Hepatocyte (in vitro differentiated cells): ENCODE measurements at places on chromosomes 4 and X. TPM values are rescaled to one million over a fixed set of nuclear protein-coding genes. Genes with fewer than 3 reads are reported as not detected.

DNA sequence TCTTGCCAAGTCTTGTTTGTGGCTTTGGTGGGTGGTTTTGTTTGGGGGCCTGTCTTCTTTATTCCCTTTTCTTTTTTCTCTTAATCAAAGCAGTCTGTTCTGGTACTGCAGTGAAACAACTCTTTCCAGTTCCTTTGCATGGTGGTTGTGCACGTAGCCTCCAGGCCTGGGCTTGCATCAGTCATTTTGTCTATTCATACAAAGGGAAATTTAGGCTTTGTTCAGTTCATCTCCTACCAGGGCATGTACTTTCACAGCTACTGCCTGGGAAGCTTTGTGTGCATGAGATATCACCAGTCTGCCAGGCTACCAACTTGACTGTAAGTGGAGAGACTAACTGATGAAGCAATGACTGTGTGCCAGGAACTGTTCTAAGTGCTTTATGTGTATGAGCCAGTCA, 8.5 kb downstream of the TRIM2 start:
- H3K27me3 ChIP-seq = no peaks in the 10 kb centered on the region
- peaks cover 9% of the 10 kb centered on the region for H3K4me1 ChIP-seq
- no peak overlapping the region for H3K4me3 ChIP-seq
- H3K27ac ChIP-seq = peak overlapping the region; percentile 48

DNA sequence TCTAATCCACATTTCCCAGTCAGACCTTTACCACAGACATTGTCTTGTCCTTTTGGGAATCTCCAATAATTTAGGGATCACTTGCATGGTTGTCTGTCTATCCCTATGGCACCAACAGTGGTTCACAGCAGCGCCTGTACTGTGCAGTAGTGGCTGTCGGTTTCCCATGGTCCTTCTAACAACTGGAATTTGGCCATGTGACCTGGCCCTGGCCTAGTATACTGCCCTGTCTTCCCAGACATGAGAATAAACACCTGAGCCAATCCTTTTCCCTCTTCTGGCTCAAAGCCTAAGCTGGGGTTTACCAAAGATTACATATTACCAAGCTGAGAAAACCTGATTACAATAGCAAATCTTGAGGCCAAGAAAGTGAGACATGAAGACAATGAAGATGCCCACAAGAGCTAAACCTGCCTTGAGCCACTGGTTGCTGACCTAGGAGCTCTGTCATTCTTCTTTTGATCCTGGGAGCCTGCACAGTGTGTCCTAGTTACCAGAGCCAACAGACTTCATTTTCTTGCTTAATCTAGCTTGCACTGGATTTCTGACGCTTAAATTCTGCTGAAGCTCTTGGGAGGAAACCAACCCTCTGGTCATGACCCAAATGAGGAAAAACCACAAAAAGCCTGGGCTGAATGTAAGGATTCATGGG, 92.1 kb downstream of the SCD5 start:
- H3K27ac ChIP-seq = no peak overlapping the region
- no peaks in the 10 kb centered on the region for H3K36me3 ChIP-seq
- no peak for DNase-seq
- H3K27me3 ChIP-seq = no peaks in the 10 kb centered on the region
- H3K4me1 ChIP-seq = no peaks in the 10 kb centered on the region
- no peak overlapping the region for H3K4me3 ChIP-seq

DNA sequence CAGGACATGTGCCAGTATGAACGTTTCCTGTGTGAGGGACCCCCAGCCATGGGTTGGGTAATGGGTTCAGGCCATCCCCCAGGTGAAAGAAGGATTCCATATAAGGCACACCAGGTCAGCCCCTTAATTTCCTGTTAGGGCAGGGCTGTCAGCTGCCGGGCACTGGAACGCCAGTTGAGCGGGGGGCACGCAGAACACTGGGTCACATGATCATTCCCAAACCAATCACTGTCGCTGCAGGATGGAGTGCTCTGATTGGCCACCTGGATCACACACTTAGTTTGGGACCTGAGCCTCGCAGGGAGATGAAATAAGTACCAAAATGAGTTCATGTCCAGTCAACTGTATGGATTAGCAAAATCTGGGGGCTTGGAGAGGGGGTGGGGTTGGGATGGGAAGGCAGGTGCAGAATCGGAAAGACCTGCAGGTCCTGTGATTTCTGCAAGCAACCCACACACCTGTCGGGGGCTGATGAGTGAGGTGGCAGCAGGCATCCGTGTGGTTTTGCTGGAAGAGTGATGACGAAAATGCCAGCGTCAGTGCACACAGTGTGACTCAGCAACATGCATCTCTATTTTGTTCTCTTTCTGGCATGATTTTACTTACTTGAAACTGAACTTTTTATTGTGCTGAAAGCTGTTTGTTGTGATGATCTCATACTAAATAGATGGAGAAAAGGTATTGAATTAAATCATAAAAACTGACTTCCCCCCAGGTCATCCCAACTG, 32.2 kb downstream of the RNF212 start:
- no peak for DNase-seq
- H3K36me3 ChIP-seq = no peaks in the 10 kb centered on the region
- no peaks in the 10 kb centered on the region for H3K27me3 ChIP-seq
- no peaks in the 10 kb centered on the region for H3K4me1 ChIP-seq
- no peak overlapping the region for H3K4me3 ChIP-seq

DNA sequence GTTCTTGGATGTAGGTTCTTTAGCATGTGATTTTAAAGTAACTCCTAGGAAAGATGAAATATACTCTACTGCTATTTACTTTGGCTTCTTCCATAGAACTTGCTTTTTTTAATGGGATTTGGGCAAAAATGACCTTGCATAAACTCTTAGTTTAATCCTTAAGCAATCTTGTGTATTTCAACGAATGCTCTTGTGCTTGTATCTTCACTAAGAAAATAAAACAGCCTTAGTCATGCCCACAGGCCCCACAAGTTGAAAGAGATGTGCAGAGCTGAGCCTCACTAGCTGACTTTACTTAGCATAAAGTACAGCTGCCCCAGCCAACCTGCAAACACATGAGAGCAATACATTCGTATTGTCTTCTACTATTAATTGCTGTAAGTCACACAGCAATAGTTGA, 1609.2 kb downstream of the STIM2 start:
- H3K4me3 ChIP-seq = no peak overlapping the region
- no peak overlapping the region for H3K27ac ChIP-seq
- no peaks in the 10 kb centered on the region for H3K27me3 ChIP-seq
- no peaks in the 10 kb centered on the region for H3K4me1 ChIP-seq
- no peaks in the 10 kb centered on the region for H3K36me3 ChIP-seq
- no peak for DNase-seq

DNA sequence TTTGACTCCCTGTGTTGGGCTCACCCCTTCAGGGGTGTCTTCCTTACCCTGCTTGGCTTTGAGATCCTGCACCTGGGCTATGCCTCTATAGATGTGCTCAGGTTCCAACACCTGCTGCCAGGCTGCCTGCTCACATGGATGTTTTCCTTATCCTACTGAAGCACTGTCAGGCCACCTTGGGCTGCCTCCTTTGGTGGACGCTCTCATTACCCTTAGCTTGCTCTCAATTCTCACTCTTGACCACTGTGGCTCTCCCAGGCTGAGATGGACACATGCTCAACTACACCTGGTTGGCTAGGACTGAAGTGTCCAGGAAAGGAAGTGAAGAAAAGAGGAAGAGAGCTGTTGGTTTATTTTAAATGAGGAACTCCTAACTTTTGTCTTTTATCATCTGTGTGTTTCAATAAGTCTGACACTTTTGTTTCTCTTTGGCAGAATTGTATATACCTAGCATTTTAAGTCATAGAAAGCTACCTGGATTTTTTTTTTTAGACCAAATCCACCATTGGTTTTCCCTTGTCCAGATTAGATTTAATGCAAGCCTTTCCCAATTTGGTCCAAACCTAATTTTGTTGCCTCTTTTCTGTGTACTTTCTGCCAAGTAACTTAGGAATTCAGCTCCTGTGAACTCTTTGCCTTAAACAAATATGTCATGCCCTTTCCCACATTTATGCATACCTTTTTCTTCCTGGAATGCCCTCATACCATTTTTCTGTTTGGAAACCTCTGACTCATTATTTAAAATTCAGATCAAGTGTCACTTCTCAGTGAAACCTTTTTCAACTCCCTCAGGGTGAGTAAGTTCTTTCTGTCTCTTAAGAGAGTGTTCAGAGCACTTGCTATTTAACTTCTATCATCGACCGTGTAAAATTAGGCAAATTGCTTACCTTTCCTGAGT, 175.8 kb downstream of the GC start:
- peaks cover 18% of the 10 kb centered on the region for H3K4me1 ChIP-seq
- no peak overlapping the region for H3K4me3 ChIP-seq
- no peaks in the 10 kb centered on the region for H3K27me3 ChIP-seq
- peak; percentile 12 for DNase-seq

GRCh38 chrX:2609431-2610238, 81.5 kb upstream of the CD99 start:
- peak overlapping the region; percentile 97 for H3K27ac ChIP-seq
- no peaks in the 10 kb centered on the region for H3K27me3 ChIP-seq
- DNase-seq = no peak
- H3K4me3 ChIP-seq = peak overlapping the region; percentile 92

DNA sequence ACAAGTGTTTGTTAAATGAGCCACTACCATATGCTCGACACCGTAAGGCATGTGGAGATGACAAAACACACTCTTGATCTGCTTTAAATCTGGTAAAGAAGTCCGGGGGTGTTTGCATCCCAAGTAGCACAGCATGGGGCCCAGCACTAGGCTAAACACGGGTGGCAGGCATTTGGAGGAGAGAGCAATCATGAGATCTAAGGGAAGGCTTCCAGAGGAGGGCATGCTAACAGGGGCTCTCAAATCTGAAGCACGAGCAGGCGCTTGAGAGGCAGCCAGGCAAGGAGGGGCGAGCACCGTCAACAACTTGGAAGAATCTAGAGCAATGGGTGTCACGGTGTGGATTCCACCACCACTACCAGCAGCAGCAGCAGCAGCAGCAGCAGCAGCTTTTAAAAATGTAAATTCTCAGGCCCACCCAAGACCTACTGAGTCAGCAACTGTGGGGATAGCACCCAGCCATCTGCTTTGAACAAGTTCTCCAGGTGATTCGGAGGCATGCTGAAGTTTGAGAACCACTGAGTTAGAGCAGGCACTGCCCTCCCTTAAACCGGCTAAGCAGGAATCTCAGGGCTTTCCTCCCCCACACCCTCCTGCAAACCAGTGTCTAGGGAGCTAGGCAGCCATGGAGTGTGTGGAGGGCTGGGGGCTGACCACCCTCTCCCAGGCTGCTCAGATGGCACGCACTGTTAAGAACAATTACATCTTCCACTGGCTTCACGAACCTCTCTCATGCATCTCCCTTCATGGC, 70.2 kb upstream of the MAP3K15 start:
- H3K27me3 ChIP-seq = no peaks in the 10 kb centered on the region
- no peaks in the 10 kb centered on the region for H3K4me1 ChIP-seq
- no peaks in the 10 kb centered on the region for H3K36me3 ChIP-seq
- H3K27ac ChIP-seq = no peak overlapping the region
- no peak for DNase-seq
- no peak overlapping the region for H3K4me3 ChIP-seq

- H3K36me3 ChIP-seq = no peaks in the 10 kb centered on the region
- no peaks in the 10 kb centered on the region for H3K4me1 ChIP-seq
- no peaks in the 10 kb centered on the region for H3K27me3 ChIP-seq
- no peak for DNase-seq
- no peak overlapping the region for H3K4me3 ChIP-seq
Measured at GRCh38 chr4:26909369-26909768, 48.7 kb downstream of the STIM2 start.

DNA sequence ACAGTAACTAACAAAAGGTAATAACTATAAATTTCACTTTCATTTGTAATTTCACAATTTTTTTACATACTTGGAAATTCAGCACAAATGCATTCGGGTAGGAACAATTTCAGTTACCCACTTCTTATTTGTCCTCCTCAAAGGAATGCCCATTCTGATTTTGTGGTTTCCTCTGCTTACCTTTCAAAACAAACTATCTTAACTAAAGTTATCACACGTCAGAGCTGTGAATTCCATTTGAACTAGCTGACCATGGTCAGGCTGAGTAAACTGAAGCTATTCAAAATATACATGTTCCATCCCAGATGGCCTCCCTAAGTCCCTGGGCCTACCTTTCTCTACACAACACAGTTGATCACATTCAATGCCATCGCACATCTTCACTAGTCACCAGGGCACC, 4.5 kb downstream of the CTPS2 start:
- H3K4me1 ChIP-seq = no peaks in the 10 kb centered on the region
- no peaks in the 10 kb centered on the region for H3K27me3 ChIP-seq
- DNase-seq = no peak
- no peak overlapping the region for H3K27ac ChIP-seq

DNA sequence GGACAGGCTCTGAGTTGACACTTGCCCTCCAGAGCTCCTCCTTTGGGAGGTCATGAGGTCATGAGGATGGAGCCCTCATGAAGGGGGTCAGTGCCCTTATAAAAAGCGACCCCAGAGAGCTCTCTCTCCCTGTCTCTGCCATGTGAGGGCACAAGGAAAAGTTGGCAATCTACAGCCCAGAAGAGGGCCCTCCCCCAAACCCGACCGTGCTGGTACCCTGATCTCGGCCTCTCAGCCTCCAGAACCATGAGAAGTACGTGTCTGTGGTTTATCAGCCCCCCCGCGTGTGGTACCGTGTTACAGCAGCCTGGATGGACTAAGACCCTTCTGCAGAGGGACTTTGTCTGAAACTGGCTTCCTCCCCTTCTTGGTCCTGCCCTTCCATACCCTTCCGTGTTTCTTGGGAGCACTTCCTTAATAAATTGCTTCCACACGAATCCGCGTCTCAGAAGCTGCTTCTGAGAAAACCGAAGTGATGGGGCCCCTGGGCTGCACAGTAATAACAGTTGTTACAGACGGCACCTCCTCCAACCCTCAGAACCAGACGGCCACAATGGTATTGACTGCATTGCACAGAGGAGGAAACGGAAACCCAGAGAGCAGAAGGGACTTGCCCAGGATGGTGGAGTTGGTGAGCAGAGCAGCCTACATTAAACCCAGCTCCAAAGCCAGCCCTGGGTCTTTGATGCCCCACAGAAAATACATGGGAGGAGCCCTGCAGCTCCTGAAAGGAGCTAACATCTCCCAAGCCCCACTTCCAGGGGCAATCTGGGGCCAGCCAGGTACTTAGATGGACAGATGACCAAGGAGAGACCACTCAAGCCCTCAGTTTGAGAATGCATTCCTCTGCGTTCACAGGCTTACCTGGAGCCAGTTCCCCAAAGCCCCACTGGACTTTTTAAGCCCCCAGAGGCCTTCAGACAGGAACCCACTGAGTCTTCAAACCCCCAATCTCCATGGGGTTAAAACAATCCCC, 242.7 kb downstream of the BCOR start:
- no peaks in the 10 kb centered on the region for H3K36me3 ChIP-seq
- no peak overlapping the region for H3K4me3 ChIP-seq
- H3K4me1 ChIP-seq = peaks cover 4% of the 10 kb centered on the region
- DNase-seq = no peak
- no peak overlapping the region for H3K27ac ChIP-seq
- H3K27me3 ChIP-seq = no peaks in the 10 kb centered on the region

DNA sequence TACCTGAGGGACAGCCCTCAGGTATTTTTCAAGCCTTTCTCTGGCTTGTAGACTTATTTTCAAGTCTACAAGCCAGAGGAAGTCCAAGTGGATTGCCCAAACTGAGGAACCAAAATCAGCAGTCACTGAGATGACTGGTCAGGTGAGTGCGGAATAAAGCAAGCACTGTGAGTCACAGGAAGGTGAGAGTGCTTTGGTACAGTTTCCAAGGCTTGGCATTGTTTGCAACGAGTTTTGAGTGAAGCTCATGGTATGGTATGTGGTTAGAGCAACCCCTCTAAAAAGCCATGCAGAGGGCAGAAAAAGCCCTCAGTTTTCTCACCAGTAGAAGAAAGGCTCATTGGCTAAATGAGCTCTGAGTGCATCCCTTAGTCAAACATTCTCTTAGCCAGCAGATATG, 112.8 kb upstream of the EOLA2 start:
- no peak overlapping the region for H3K27ac ChIP-seq
- no peaks in the 10 kb centered on the region for H3K36me3 ChIP-seq
- H3K4me3 ChIP-seq = no peak overlapping the region
- H3K27me3 ChIP-seq = no peaks in the 10 kb centered on the region

RAB33A gene
- 2.8 and 3.0 TPM in 2 replicates for total RNA-seq

P2RY8 gene
- total RNA-seq = 0.07 TPM in 1 of 2 replicates, not detected in the other

PF4V1 gene
- total RNA-seq = not detected in 2 replicates

EGF gene
- 13.0 and 18.0 TPM in 2 replicates for total RNA-seq
